ENCODE measurements at places on chromosomes 4 and X. TPM values are rescaled to one million over a fixed set of nuclear protein-coding genes. Genes with fewer than 3 reads are reported as not detected.

Gene TRIM60
- polyA plus RNA-seq, result not detected

Gene USP38
- polyA plus RNA-seq, result 4.8 TPM

Gene ASB12
- 0.19 TPM for polyA plus RNA-seq

Gene ANK2
- 3.1 TPM for polyA plus RNA-seq

Gene GAR1
- polyA plus RNA-seq, result 13.4 TPM

Gene LANCL3
- under 0.01 TPM for polyA plus RNA-seq

Gene PCYT1B
- polyA plus RNA-seq, result 0.84 TPM

DNA sequence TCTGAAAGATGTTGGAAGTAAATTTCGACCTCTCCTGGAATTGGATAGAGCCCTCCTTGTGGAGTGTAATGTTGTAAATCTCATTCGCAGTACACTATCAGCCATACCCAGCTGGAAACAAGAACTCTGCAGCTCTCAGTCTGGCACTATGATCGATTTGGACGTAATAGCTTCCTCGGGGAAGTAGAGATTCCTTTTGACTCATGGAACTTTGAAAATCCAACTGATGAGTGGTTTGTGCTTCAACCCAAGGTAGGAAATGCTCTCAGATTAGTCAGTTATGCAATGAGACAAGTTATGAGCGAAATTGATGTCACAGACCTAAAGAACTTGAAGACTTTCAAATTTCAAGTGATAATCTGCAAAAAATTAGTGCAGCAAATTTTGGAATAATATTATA is 103.9 kb downstream of the SYTL5 start:
- no peak overlapping the region for H3K27ac ChIP-seq
- DNase-seq, result no peak
- H3K27me3 ChIP-seq, result no peaks in the 10 kb centered on the region
- H3K4me1 ChIP-seq, result no peaks in the 10 kb centered on the region

DNA sequence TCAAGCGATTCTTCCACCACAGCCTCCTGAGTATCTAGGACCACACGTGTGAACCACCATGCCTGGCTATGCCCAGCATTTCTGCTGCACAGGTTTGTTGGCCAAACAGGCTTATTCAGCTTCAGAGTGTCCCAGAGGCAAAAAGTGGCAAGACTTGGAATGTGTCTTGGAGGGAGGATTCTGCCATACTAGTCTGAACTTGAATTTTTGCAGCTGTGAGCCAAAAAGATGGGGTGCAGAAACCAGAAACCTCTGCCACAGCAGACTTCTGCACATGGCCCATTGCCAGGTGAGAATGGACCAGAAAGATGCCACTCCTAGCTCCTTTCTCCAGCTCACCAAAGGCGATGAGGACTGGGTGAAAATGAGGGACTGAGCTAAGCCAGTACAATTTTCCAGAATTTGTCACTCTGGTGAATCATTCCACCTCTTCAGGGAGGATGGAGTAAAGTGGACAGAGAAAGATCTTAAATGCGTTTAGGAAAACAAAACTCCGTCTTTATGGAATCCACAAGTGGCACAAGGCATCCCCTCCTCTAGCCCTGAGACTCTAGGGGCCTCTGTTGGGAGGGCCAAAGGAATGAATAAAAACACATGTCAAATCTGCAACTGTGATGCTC is 369.1 kb upstream of the CLNK start:
- H3K4me1 ChIP-seq, result no peaks in the 10 kb centered on the region
- DNase-seq, result no peak
- no peak overlapping the region for H3K4me3 ChIP-seq
- no peaks in the 10 kb centered on the region for H3K36me3 ChIP-seq
- no peaks in the 10 kb centered on the region for H3K27me3 ChIP-seq

- DNase-seq, result no peak
- no peaks in the 10 kb centered on the region for H3K36me3 ChIP-seq
- no peaks in the 10 kb centered on the region for H3K4me1 ChIP-seq
- no peaks in the 10 kb centered on the region for H3K27me3 ChIP-seq
- H3K4me3 ChIP-seq, result no peak overlapping the region
Measured at GRCh38 chr4:140944199-140944515, 188.0 kb upstream of the TBC1D9 start.

DNA sequence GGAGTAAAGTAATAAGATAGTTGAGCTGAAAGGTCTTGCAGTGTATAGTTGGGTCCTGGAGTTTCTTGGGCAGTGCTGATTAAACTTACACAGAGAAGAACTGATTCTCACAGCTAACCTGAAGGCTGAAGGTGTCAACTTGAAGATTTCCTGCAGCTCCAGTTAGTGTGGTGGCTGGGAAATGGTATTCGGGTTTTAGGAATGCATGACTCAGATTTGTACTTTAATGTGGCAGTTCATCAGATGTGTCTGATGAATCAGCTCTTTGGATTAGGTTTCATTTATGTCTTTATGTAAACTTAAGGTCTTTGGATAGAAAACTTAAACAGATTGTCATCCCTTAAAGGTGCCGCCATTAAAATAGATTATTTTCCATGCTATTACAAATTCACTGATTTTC is 200.0 kb downstream of the IL1RAPL1 start:
- no peak for DNase-seq
- no peak overlapping the region for H3K4me3 ChIP-seq
- no peaks in the 10 kb centered on the region for H3K27me3 ChIP-seq
- no peaks in the 10 kb centered on the region for H3K4me1 ChIP-seq

GRCh38 chr4:6334203-6334887 is 64.7 kb downstream of the WFS1 start:
- no peak overlapping the region for H3K27ac ChIP-seq
- H3K4me1 ChIP-seq, result no peaks in the 10 kb centered on the region

- H3K36me3 ChIP-seq, result no peaks in the 10 kb centered on the region
- no peak for DNase-seq
- no peak overlapping the region for H3K27ac ChIP-seq
Measured at GRCh38 chr4:19155568-19155967, 1096.1 kb upstream of the SLIT2 start.

- peaks cover 8% of the 10 kb centered on the region for H3K27me3 ChIP-seq
- no peak overlapping the region for H3K4me3 ChIP-seq
- H3K36me3 ChIP-seq, result no peaks in the 10 kb centered on the region
- peak; percentile 7 for DNase-seq
Measured at GRCh38 chrX:153649915-153650782, 3.1 kb downstream of the DUSP9 start.

GRCh38 chr4:93299118-93299517 is 529.4 kb upstream of the ATOH1 start:
- H3K4me1 ChIP-seq, result no peaks in the 10 kb centered on the region
- H3K4me3 ChIP-seq, result no peak overlapping the region
- H3K27me3 ChIP-seq, result no peaks in the 10 kb centered on the region
- DNase-seq, result no peak
- no peak overlapping the region for H3K27ac ChIP-seq
- no peaks in the 10 kb centered on the region for H3K36me3 ChIP-seq

DNA sequence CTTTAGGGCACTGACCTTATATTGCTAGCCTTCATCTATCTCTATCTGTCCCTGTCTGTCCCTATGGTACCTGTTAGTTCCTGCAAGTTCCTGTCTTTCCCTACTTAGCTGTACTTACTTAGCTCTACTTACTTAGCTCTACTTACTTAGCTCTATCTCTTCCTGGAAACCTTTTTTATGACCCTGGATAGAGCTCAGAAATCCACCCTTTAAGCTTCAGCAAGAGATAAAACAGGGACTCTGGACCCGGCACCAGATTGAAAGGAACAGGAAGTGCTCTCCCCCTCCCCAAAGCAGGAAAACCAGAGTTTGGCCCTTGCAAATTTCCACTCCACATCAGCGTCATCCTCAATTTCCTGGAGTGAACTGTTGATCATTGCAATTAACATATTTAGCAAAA is 12.3 kb upstream of the IL9R start:
- H3K27me3 ChIP-seq, result no peaks in the 10 kb centered on the region
- H3K36me3 ChIP-seq, result no peaks in the 10 kb centered on the region
- no peaks in the 10 kb centered on the region for H3K4me1 ChIP-seq
- no peak overlapping the region for H3K27ac ChIP-seq

DNA sequence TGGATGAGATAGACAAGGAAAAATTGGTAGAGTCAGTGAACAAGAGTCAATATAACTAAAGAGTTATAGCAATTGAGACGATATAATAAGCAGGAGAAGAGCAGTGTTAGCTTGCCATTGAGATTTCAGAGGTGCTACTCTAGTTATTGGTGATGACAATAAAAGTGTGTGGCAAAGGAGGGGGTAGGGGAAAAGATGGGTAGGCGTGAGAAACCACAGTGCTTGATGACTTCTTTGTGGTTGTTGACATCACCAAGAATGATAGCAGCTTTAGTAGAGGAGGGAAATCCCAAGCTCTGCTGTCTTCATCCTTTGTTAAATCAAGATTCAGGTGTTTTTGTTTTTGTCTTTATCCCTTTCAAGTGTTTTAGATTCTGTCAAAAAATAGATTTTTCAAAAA is 179.9 kb upstream of the PPP3CA start:
- H3K36me3 ChIP-seq, result no peaks in the 10 kb centered on the region
- H3K27me3 ChIP-seq, result no peaks in the 10 kb centered on the region
- H3K27ac ChIP-seq, result no peak overlapping the region
- DNase-seq, result no peak
- no peak overlapping the region for H3K4me3 ChIP-seq

GRCh38 chrX:2538031-2538757 is 37.4 kb upstream of the DHRSX start:
- H3K27ac ChIP-seq, result no peak overlapping the region
- no peak overlapping the region for H3K4me3 ChIP-seq
- H3K36me3 ChIP-seq, result no peaks in the 10 kb centered on the region
- H3K27me3 ChIP-seq, result no peaks in the 10 kb centered on the region
- peaks cover 3% of the 10 kb centered on the region for H3K4me1 ChIP-seq

DNA sequence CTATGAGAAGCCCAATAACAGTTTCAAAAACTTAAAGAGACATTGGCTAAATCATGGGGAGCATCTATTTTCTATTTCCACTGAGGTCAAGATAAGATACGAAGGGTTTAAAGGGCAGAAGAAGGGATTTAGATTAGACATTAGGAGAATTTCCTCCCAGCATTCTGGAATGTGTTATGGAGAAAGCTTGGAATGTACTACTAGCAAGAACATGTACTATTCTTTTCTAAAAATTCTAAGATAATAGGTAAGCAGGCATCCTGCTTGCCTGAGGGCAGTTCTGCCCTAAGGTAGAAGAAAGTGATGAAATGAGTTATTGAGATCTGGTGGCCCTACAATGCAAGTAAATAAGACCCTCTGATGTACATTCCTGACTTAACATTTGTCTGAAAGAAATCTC is 279.2 kb downstream of the NR3C2 start:
- H3K4me1 ChIP-seq, result peaks cover 3% of the 10 kb centered on the region
- H3K27me3 ChIP-seq, result no peaks in the 10 kb centered on the region
- H3K36me3 ChIP-seq, result no peaks in the 10 kb centered on the region
- H3K27ac ChIP-seq, result no peak overlapping the region
- no peak for DNase-seq

- no peak overlapping the region for H3K4me3 ChIP-seq
- no peaks in the 10 kb centered on the region for H3K4me1 ChIP-seq
- H3K36me3 ChIP-seq, result no peaks in the 10 kb centered on the region
- no peak overlapping the region for H3K27ac ChIP-seq
- no peaks in the 10 kb centered on the region for H3K27me3 ChIP-seq
- no peak for DNase-seq
Measured at GRCh38 chr4:182700362-182701160, 216.6 kb downstream of the DCTD start.

DNA sequence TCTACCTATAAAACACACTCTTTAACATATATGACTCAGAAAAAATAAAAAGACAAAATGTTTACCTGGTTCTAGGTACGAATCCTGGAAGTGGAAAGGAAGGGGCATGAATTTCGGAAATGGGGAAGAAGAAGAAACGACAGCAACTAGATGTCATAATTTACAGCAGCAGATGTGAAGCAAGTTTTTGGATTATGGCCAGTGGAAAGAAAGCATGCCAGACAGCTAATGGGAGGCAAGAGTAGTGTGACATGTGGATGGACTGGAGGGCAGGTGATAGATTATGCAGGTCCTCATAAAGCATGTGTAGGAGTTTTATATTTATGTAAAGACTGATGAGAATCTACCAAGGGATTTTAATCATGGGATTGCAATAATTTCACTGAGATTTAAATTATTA is 279.0 kb upstream of the TACR3 start:
- no peaks in the 10 kb centered on the region for H3K27me3 ChIP-seq
- peaks cover 3% of the 10 kb centered on the region for H3K4me1 ChIP-seq
- H3K27ac ChIP-seq, result no peak overlapping the region
- H3K36me3 ChIP-seq, result no peaks in the 10 kb centered on the region
- no peak for DNase-seq

GRCh38 chr4:40976343-40976742 is 226.6 kb downstream of the NSUN7 start:
- H3K4me3 ChIP-seq, result no peak overlapping the region
- H3K27ac ChIP-seq, result no peak overlapping the region
- no peaks in the 10 kb centered on the region for H3K27me3 ChIP-seq
- no peaks in the 10 kb centered on the region for H3K4me1 ChIP-seq
- no peak for DNase-seq
- H3K36me3 ChIP-seq, result no peaks in the 10 kb centered on the region

- H3K27ac ChIP-seq, result no peak overlapping the region
- DNase-seq, result no peak
- no peaks in the 10 kb centered on the region for H3K27me3 ChIP-seq
- H3K36me3 ChIP-seq, result no peaks in the 10 kb centered on the region
- H3K4me1 ChIP-seq, result no peaks in the 10 kb centered on the region
Measured at GRCh38 chr4:86448871-86449270, 89.0 kb upstream of the MAPK10 start.

DNA sequence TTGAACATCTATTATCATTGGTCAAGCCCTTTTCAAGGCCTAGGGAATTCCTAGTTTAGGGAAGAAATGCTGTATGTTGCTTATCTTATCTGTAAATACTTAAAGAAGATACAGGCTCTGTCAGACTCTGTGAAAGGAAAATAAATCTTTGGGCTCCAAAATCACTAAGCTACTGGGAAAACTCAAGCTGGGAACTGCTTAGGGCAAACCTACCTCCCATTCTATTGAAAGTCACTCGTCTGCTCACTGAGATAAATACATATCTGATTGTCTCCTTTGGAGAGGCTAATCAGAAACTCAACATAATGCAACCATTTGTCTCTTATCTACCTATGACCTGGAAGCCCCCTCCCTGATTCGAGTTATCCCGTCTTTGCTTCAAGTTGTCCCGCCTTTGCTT is 108.6 kb upstream of the NDST4 start:
- H3K27me3 ChIP-seq, result no peaks in the 10 kb centered on the region
- no peak overlapping the region for H3K4me3 ChIP-seq
- no peak overlapping the region for H3K27ac ChIP-seq

GRCh38 chr4:152679414-152680281 is at the start of gene TMEM154:
TMEM154 (minus strand) TSS chr4:152679997; CDS start chr4:152679933, 64 bp downstream.
- no peaks in the 10 kb centered on the region for H3K36me3 ChIP-seq

Measured in pancreas (tissue), 10 donors.